ENCODE measurements at places on chromosomes 16 and 17.
A peak's percentile ranks its signal among the peaks of the same experiment; 100 is the strongest.

- DNase-seq = no peak
Measured at GRCh38 chr17:8692916-8693315, 51.7 kb downstream of the CCDC42 start.

- DNase-seq = no peak
Measured at GRCh38 chr17:2542456-2542855, 30.8 kb upstream of the METTL16 start.

GRCh38 chr17:28916302-28916934 lies 13.5 kb upstream of the DHRS13 start:
- DNase-seq = no peak

DNA sequence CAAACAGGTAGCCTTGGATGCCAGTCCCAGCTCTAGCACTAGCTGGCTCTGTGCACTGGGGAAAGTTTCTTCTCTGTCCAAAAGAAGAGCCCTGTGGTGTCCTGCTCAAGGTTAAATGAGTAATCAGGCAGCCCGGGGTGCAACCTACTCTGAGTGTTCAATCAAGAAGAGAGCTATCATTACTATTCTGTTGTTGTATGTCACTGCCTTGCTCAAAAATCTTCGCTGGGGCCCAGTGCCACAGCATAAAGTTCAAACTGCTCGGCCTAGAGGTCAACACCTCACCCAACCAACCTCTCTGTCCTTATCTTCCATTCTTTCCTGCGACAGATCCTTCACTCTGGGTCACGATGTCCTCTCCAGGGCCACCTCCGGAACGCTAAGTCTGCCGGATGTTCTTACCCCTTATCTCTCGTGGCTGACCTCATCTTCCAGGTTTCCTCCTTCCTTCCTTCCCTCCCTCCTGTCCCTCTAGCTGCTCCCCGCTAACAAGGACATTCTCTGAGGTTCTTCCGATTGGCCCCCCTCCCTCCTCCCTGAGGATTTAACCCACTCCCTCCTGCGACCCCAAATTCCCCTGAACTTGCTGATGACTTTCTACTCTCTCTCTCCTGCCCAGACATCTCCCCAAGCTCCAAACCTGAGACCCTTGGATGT lies 4.4 kb downstream of the FDXR start:
- DNase-seq = no peak

DNA sequence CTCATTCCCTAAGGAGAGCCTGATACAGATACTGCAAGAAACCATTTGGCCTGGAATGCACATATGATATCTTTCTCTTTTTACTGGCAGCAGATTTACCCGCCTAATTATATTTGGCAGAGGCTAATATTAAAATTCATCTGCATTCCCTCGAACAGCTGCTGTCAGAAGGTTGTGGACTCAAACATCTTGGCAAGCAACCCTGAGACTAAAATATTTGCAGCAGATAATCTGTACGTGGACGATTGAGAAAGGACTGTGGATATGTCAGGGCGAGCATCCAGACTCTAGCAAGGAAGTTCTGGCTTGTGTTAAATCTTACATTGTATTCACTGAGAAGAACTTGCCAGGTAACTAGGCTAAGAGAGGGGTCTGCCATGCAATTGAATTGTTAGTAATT lies 65.2 kb downstream of the SNX20 start:
- no peak for DNase-seq

GRCh38 chr16:89256651-89257254 lies 39.2 kb downstream of the ZNF778 start:
- no peak for DNase-seq

DNA sequence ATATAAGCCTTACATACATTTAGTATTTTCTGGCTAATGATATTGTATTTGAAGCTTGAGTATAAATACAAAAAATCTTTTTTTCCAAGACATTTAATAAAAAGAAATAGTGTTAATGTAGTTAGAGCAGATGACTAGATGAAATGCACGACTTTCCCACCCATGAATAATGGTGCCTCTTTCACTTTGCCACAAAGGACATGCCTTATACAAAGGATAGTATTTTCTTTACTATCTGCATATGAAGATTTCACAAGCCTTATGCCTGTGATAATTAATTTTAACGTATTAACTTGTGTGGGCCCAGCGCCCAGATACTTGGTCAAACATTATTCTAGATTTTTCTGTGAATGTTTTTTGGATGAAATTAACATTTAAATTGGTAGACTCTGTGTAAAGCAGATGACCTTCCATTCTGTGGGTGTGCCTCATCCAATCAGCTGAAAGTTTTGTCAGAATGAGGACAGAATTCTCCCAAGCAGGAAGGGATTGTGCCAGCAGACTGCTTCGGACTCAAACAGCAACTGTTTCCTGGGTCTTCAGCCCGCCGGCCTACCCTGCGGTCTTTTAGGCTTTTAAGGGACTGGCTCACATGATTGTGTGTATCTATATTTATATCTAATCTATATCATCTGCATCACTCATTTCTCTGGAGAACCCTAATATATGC lies 115.4 kb downstream of the USP22 start:
- no peak for DNase-seq

- DNase-seq = no peak
Measured at GRCh38 chr16:2295056-2295798, 27.3 kb upstream of the RNPS1 start.

- DNase-seq = no peak
Measured at GRCh38 chr17:4711661-4712181, 1.3 kb downstream of the ARRB2 start.

- DNase-seq = peak; percentile 48
Measured at GRCh38 chr16:79850348-79850747, 249.8 kb upstream of the MAF start.

DNA sequence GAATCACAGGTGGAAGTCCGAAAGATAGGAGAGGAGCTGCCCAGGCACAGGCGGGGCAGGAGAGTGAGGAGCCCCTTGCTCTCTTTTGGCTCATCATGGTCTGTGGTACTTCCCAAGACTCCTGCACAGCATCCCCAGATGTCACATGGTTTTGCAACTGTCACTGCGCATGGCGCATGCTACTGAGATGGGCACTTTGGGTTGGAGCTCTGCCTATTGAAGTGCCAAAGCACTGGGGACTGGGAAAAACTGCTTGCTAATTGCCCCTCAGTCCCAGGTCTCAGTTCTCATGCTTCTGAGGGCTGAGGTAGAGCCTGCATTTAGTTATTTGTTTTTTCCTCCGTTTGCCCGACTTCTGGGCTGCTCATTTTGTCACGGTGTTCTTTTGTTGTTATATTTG lies 156.8 kb upstream of the CDH13 start:
- DNase-seq = no peak

GRCh38 chr17:75514919-75515495 lies 330 bp downstream of the CASKIN2 start:
- no peak for DNase-seq

DNA sequence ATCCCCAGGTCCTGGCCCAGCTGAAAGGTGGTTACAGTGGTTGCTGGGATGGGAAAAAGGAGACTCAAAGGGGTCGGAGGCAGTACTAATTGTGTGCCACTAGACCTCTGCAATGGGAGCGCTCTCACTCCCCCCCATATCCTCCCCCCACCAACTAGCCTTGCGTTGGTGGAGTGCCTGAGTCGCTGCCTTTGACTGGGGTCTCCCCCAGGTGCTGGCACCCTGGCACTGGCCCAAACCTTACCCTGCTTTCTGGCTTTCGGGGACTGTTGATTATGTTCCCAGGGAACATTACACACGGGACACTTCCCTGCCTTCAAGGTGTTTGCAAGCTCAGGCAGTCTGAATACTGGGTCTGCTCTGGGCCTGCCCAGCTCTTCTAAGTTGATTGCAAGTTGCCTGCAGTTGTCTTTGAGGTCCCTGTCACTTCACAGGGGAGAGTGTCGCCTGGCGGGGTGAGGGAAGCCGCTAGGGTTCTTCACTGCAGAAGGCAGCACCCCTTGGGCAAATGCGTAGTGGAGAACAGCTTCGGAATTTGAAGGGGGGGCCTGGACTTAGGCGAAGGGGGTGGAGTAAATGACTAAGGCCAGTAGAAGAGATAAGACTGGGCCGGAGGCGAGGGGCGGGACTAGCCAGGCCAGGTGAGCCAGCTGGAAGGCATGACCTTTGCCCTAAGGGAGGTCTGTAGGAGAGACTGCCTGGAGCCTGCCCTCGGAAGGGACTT lies 98.0 kb downstream of the RAB11FIP4 start:
- no peak for DNase-seq

GRCh38 chr17:57067162-57067561 lies 17.9 kb upstream of the AKAP1 start:
- DNase-seq = no peak

GRCh38 chr17:30952638-30953393 lies 18.0 kb upstream of the RNF135 start:
- DNase-seq = no peak

DNA sequence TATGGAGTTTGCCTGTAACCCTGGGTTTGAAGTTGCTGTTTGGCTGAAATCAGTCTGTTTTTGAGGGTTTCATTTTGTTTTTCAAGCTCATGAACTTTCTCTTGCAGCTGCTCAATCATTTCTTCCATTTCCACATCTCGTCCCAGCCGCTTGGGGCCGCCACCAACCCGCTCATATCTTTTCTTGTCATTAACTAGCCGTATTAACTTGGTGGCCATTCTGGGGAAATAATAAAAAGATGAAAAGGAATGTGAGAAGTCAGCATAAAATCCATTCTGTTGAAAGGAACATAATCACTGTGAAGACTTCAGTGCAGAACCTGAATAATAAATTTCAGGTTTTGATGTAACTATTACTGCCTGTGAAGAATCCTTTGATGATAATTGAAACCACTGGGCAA lies 11.5 kb downstream of the RPGRIP1L start:
- DNase-seq = peak; percentile 19

DNA sequence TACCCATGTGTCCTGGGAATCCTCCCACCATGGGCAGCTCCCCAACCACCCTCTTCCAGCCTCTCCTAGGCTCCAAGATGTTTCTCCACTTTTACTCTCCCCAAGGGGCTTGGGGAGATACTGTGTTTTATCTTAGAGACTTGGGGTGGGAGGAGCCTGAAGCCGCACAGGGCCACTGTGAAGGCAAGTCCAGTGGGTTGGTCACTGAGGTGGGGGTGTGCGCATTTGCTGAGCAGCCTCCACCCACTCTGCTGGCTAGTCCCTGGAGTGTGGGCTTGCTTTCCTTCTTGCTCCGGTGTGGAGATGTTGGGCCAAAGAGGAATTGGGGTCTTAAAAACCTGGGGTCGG lies 4.1 kb upstream of the CLDN9 start:
- no peak for DNase-seq

GRCh38 chr17:46842835-46843234 lies 8.5 kb upstream of the WNT9B start:
- DNase-seq = no peak

DNA sequence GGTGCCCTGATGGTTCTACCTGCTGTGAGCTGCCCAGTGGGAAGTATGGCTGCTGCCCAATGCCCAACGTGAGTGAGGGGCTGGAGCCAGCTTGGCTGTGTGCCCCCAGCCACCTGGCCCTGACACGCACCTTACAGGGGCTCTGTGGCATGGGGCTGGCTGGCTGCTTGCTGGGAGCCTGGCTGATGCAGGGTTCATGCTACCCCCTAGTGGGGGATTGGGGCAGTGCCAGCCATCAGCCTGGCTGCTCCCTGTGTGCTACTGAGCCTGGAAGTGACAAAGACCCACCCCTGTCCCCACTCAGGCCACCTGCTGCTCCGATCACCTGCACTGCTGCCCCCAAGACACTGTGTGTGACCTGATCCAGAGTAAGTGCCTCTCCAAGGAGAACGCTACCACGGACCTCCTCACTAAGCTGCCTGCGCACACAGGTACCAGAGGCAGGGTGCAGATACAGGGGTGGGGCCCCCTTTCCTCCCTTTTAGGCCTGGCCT lies 5.7 kb downstream of the GRN start:
- peak; percentile 66 for DNase-seq

GRCh38 chr16:80330803-80331202 lies 210.0 kb upstream of the DYNLRB2 start:
- no peak for DNase-seq

- DNase-seq = no peak
Measured at GRCh38 chr16:10504404-10504885, 76.0 kb downstream of the EMP2 start.

- DNase-seq = peak; percentile 50
Measured at GRCh38 chr16:27226476-27226875, 23.1 kb downstream of the KDM8 start.

- peak; percentile 27 for DNase-seq
Measured at GRCh38 chr17:17107891-17108431, 65.7 kb downstream of the MPRIP start.
